ENCODE measurements at places on chromosomes 4 and X. TPM values are rescaled to one million over a fixed set of nuclear protein-coding genes. Genes with fewer than 3 reads are reported as not detected.
A peak's percentile ranks its signal among the peaks of the same experiment; 100 is the strongest.

MAEA gene
- 62.3 TPM for total RNA-seq

SPARCL1 gene
- 0.57 TPM for total RNA-seq

SH3TC1 gene
- 4.5 TPM for total RNA-seq

TCEANC gene
- 0.92 TPM for total RNA-seq

TMEM255A gene
- total RNA-seq = 0.31 TPM

RHOXF2 gene
- total RNA-seq = not detected

PDE5A gene
- 114 TPM for total RNA-seq

ARHGEF6 gene
- total RNA-seq = 35.5 TPM

PCDH18 gene
- 10.8 TPM for total RNA-seq

APELA gene
- not detected for total RNA-seq

GAGE13 gene
- total RNA-seq = not detected

MSANTD1 gene
- 0.57 TPM for total RNA-seq

CT45A10 gene
- not detected for total RNA-seq

- peak; percentile 5 for DNase-seq
These were observed 66.9 kb downstream of the GALNTL6 start for GRCh38 chr4:171880136-171880535.

DNA sequence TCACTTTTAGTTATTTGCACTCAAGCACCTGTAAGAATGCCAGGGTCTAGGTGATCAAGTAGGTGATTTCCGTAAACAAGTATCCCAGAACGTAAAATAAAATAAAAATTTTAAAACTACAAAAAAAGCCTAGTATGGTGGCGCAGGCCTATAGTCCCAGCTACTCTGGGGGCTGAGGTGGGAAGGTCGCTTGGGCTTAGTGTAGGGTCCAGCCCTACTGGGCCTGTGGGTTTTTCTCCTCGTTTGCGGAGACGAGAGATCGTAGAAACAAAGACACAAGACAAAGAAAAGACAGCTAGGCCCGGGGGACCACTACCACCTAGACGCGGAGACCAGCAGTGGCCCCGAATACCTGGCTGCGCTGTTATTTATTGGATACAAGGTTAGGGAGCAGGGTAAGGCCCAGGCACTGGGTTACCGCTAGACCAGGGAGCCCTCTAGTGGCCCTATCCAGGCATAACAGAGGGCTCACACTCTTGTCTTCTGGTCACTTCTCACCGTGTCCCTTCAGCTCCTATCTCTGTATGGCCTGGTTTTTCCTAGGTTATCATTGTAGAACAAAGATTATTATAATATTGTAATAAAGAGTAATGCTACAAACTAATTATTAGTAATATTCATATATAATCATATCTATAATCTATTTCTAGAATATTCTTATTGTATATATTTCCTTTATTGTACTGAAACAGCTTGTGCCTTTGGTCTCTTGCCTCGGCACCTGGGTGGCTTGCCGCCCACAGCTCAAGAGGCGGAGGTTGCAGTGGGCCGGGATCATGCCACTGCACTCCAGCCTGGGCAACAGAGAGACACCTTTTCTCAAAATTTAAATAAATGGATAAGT lies 38.4 kb downstream of the SAGE1 start:
- DNase-seq = peak; percentile 38

DNA sequence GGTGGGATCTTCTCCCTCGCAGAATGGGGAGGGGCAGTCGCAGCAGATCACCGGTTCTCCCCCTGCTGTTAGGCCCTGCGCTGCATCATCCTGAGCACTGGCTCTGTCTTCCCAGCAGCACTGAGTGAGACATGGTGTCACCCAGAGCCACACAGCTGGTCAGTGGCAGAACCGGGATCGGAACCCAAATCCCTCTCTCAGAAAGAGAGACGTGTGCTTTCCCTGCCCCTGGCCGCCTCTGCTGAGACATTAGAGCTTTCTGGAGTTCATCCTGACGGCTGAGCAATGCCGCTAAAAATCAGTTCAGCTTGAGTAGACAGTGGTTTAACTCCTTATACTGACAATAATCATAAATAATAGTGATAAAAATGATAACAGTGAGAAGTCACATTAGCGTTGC lies 87.9 kb downstream of the EVC start:
- DNase-seq = no peak

- DNase-seq = no peak
These were observed 13.2 kb downstream of the RUFY3 start for GRCh38 chr4:70734971-70735370.

DNA sequence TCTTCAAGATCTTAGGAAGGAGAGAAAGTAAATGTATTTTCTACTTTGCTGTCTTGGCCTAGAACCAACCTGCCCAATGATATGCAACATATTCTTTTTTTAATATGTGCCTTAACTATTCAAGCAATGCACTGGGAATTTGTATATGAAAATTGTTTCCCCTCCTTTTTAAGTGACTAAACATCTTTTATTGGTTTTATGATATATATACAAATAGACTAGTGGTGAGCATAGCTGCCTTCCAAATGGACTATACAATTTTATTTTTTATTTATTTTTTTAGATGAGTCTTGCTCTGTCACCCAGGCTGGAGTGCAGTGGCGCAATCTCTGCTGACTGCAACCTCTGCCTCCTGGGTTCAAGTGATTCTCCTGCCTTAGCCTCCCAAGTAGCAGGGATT lies 10.3 kb downstream of the NOCT start:
- DNase-seq = no peak

DNA sequence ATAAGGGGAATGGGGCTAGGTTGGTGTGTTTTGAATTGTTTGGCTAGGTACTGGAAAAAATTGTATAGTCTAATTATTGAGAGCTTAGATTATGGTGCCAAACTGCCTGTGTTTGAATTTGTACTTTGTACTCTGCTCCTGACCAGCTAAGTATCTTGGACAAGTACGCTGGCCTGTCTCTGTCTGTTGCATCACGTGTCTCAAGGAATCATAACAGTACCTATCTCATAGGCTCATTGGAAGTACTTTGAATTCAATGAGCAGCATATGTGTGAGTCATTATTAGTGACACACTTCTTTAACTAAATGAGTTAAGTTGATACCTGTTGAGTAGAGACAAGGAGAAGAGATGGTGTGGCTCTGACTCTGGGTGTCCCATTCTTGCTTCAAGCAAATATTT lies 69.5 kb upstream of the MND1 start:
- DNase-seq = no peak

GRCh38 chr4:112589206-112589605 lies 47.5 kb downstream of the ZGRF1 start:
- DNase-seq = no peak

DNA sequence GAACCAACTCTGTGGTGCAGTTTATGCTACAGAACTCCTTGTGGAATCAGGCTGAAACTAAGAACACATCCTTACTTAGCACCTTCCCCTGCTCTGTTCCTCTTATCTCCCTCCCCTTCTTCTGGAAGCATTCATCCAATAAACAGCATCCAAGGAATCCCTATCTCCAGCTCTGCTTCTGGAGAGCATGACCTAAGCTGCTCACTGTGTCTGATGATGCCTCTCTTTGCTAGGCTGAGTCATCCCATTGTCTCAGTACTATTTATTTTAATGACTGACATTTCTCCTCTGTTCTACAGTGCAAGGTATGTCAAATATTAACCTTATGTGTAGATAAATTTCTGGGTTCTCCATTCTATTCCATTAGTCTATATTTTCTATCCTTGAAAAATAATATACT lies 71.2 kb downstream of the BEND2 start:
- no peak for DNase-seq

DNA sequence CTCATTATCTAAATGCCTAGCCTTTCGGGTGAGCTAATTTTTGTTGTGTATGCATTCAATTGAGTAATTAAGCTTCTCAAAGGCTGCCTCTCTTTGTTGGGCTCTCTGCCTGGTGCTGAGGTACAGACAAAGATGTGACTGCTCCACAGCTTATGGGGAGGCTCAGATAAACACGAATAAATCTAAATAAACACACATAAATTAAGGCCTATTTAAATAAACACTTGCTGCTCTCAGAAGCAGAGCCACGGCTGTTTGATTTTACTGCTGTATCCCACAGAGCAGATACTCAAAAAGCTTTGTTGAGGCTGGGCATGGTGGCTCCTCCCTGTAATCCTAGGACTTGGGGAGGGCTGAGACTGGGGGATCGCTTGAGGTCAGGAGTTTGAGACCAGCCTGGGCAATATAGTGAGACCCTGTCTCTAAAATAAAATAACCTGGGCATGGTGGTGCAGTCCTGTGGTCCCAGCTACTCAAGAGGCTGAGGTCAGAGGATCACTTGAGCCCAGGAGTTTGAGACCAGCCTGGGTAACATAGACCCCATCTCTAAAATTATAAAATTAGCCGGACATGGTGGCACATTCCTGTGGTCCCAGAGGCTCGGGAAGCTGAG lies 8.4 kb upstream of the CD99 start:
- DNase-seq = no peak

- DNase-seq = no peak
These were observed 24.9 kb downstream of the LHFPL1 start for GRCh38 chrX:112654871-112655270.

DNA sequence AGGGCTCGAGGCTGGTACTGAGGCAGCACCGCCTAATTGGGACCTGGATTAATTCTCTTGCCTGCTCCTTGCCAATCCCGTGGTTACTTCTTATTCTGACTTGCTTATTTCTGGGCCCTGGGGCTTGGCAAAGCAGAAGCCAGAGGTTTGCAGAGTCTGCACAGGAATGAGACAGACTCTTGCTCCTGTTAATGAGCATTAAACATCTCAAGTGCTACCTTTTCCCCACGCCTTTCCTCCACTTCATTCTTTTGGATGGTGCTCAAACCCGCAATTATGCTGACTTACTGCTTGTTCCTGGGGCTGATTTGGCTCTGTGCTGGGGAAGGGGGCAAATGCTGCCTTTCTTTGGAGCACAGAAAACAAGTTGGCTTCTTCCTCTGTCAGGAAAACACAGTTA lies 16.5 kb upstream of the STOX2 start:
- DNase-seq = no peak

DNA sequence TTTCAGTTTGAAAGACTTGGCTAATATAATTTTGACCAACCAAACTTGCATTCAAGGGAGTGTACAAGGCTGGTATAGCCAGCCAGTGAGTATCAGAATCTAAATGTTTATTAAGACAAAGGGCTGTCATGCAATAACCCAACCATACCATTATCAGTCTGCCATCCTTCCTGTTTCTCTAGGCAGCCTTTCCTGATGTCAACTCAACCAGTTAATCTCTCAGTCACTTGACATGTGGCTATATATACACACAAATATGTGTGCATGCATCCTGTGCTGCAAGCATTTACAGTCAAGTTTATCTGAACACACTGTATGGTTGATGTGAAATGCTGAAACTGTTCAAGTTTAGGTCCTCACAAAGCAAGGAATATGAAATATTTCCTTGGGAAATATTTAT lies 17.2 kb downstream of the BTK start:
- DNase-seq = no peak

- DNase-seq = no peak
These were observed 62.6 kb upstream of the LIMCH1 start for GRCh38 chr4:41475402-41475801.

DNA sequence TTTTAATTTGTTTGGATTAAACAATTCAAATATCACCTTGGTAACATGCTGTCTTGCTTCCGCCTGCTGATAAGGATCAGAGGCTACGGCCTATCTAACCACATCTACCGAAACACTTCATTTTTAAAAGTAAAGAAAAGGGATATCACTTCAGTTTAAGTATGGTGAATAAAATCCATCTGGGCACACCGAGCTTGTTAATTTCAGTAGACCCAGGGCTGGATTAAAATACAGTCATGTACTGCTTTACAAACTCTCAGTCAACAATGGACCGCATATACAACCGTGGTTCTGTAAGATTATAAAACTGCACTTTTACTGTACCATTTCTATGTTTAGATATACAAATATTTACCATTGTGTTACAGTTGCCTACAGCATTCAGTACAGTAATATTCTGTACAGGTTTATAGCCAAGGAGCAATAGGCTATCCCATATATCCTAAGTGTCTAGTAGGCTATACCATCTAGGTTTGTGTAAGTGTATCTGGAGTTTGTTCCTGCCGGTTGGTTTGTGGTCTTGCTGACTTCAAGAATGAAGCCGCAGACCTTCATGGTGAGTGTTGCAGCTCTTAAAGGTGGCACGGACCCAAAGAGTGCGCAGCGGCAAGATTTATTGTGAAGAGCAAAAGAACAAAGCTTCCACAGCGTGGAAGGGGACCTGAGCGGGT lies 40.0 kb downstream of the SEPTIN11 start:
- no peak for DNase-seq

- DNase-seq = no peak
These were observed 185.7 kb upstream of the NRK start for GRCh38 chrX:105636667-105637066.

DNA sequence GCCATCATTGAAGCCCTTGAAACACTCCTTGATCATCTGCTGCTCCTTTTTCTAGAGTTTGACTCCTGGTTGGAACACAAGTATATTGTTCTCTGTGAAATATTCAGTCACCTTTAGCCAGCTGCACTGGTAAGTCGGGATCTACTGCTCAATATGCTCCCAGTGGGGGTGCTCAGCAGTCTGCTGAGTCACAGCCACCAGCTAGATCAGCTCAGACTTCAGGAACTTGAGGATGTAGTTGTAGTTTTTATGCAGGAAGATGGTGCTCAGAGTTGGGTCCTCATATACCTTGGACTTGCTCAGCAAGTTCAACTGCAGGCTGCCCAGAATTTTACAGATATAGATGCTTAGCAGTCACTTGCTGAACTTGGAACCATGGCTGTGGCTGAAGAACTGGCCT lies 202.5 kb upstream of the RPL34 start:
- DNase-seq = no peak
